Fibroblast of skin of back (primary cell): ENCODE measurements at places on chromosomes 7 and 10.
A peak's percentile ranks its signal among the peaks of the same experiment; 100 is the strongest.

DNA sequence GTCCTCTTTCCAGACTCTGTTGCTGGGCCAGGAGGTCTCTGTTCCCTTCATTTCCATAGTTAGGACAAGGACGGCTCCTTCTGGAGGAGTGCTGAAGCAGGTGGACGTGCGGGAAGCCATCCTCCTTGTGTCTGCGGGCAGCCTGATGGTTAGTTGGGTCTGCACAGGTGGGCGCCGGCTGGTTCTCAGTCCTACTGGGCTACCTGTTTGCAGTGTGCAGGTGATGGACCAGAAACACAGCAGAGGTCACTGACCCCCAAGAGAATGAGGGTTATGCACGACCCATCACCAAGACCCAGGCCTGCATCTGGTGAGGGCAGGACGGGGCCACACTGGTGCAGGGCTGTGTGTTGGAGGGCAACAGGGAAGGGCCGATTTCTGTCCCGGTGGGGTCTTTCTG, 7.8 kb downstream of the RARRES2 start:
- no peak for DNase-seq

GRCh38 chr10:77490534-77491314, 146.9 kb downstream of the KCNMA1 start:
- peak; percentile 59 for DNase-seq

GRCh38 chr7:78111386-78111785, 312.8 kb downstream of the PHTF2 start:
- no peak for DNase-seq

- DNase-seq = no peak
These were observed 6.9 kb downstream of the C10orf105 start for GRCh38 chr10:71712572-71713134.

GRCh38 chr10:25556457-25556856, 377.6 kb upstream of the MYO3A start:
- DNase-seq = no peak
